ENCODE measurements at places on chromosomes 3 and 15. TPM values are rescaled to one million over a fixed set of nuclear protein-coding genes. Genes with fewer than 3 reads are reported as not detected.

DNA sequence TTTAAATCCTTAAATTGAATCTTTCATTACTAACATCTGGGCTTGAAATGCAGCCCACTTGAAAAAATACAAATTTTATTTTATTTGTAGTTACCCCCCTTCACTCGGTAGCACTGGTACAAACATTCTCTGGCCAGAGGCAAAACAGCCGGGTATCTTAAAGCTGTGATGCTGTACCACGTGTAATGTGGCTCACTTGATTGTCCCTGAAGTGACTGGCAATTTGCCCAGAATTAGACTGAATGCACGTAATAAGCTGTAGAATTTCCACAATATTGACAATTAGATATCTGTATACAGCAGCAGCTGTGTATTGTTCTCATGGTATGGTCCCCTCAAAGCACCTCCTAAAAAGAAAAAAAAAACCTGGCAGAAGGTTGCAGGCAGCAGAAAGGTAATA is 192.8 kb upstream of the TBC1D5 start:
- DNase-seq = peak; percentile 18
- no peaks in the 10 kb centered on the region for H3K36me3 ChIP-seq
- H3K27ac ChIP-seq = no peak overlapping the region
- H3K4me1 ChIP-seq = no peaks in the 10 kb centered on the region
- no peak overlapping the region for H3K4me3 ChIP-seq

DNA sequence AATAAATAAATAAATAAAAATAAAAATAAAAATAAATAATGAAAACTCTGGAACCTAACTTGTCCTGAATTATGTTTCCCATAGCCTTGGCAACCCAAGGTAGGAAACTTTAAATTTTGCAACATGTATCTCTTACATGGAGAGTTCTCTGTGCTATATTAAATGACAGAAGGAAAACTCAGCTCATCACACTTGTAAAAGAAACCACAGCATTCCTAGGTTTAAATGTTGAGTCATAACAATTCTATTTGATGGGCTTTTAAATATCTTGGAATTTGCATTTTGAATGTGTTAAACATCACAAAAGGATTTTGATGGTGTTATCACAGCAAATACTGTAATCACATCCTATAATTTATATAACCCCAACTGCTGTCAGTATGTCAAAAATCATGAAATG is 144.2 kb downstream of the LRTM1 start:
- no peak for DNase-seq
- H3K27ac ChIP-seq = no peak overlapping the region
- H3K36me3 ChIP-seq = no peaks in the 10 kb centered on the region
- no peaks in the 10 kb centered on the region for H3K27me3 ChIP-seq
- no peak overlapping the region for H3K4me3 ChIP-seq
- H3K4me1 ChIP-seq = no peaks in the 10 kb centered on the region

GRCh38 chr3:72174890-72175289 is 389.9 kb upstream of the PROK2 start:
- no peaks in the 10 kb centered on the region for H3K27me3 ChIP-seq
- no peak overlapping the region for H3K4me3 ChIP-seq
- no peaks in the 10 kb centered on the region for H3K4me1 ChIP-seq
- DNase-seq = no peak

- no peak for DNase-seq
- H3K27ac ChIP-seq = no peak overlapping the region
- H3K4me1 ChIP-seq = no peaks in the 10 kb centered on the region
- no peak overlapping the region for H3K4me3 ChIP-seq
- no peaks in the 10 kb centered on the region for H3K27me3 ChIP-seq
These were observed 52.7 kb downstream of the ROPN1B start for GRCh38 chr3:126021702-126022101.

Gene VGLL3
- 7.8 TPM for total RNA-seq

DNA sequence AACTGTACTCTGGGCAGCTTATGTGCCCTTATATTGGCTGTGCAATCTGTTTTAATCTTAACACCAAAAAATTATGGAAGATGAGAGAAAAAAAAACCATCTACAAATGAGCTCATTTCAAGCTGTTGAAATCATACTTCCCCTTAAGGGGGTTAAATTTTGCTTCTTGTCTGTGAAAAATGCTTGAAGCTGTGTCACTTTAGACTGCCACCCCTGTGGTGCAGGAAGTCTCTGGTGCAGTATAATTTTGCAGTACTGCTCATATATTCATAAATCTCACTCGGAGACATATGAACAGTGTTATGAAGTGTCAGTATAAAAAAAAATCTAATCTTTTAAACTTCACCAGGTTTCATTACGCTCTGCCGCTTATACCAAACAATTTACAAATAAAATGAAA is 30.4 kb upstream of the FEZF2 start:
- no peaks in the 10 kb centered on the region for H3K27me3 ChIP-seq
- no peak overlapping the region for H3K4me3 ChIP-seq
- no peak overlapping the region for H3K27ac ChIP-seq
- DNase-seq = no peak
- no peaks in the 10 kb centered on the region for H3K4me1 ChIP-seq

Gene ANKUB1
- total RNA-seq = not detected

DNA sequence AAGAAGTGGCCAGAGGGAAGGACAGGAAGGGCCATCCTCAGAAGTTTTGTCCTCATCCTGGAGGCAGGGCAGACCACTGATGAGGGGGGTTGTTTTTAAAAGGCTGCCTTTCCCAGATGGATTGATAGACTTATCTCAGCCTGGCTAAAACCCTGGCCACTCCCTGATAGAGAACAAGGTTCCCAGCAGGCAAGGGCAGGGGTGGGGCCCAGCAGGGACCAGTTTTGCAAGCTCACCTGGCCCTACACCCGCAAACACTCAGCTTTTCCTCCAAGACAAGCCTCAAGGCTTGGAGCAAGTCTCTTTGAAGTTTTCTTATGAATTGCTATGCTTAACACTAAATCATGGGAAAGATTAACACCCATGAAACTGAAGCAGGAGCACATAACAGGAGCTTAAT is 9.1 kb downstream of the LIPC start:
- no peak for DNase-seq
- no peaks in the 10 kb centered on the region for H3K36me3 ChIP-seq
- no peaks in the 10 kb centered on the region for H3K27me3 ChIP-seq
- H3K4me1 ChIP-seq = peaks cover 33% of the 10 kb centered on the region
- peak overlapping the region; percentile 93 for H3K27ac ChIP-seq
- H3K4me3 ChIP-seq = no peak overlapping the region

- no peaks in the 10 kb centered on the region for H3K27me3 ChIP-seq
- H3K27ac ChIP-seq = no peak overlapping the region
- no peak for DNase-seq
These were observed 24.0 kb upstream of the ACP3 start for GRCh38 chr3:132293251-132293650.

DNA sequence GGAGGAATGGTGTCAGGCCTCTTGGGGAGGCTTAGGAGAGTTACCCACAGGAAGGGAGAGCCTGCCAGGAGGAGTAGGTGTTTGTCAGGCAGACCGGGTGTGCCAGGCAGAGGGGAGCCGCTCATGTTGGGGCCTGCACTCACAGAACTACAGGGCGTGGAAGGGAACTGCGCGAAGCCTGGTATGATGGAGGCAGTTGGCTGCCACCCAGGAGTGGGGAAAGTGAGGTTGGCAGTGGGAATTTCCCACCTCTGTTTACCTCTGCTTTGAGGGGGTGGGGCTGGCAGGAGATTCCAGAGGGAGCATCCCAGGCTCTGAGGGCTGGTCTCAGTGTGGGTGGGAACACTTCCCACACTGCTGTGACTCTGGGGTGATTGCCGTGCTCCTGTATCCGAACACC is 99.9 kb downstream of the SLCO3A1 start:
- H3K36me3 ChIP-seq = no peaks in the 10 kb centered on the region
- H3K27me3 ChIP-seq = no peaks in the 10 kb centered on the region
- no peaks in the 10 kb centered on the region for H3K4me1 ChIP-seq
- no peak overlapping the region for H3K4me3 ChIP-seq

All from pancreas (tissue), 10 donors.